ENCODE measurements at places on chromosomes 12 and 14.

GRCh38 chr14:31932675-31933074 is 144.4 kb upstream of the ARHGAP5 start:
- DNase-seq: no peak

- no peak for DNase-seq
Observed at GRCh38 chr14:59292028-59292427, 103.6 kb downstream of the DAAM1 start.

GRCh38 chr12:91098941-91099340 is 12.4 kb downstream of the LUM start:
- no peak for DNase-seq

GRCh38 chr12:94193168-94193567 is 44.8 kb downstream of the PLXNC1 start:
- no peak for DNase-seq

- no peak for DNase-seq
Observed at GRCh38 chr14:64821651-64822050, 58.1 kb downstream of the SPTB start.

GRCh38 chr14:50845166-50845565 is 14.2 kb upstream of the NIN start:
- DNase-seq: no peak

- DNase-seq: no peak
Observed at GRCh38 chr12:24562771-24563431, 386.0 kb downstream of the BCAT1 start.

GRCh38 chr12:102215992-102216691 is 18.5 kb upstream of the PMCH start:
- DNase-seq: no peak

DNA sequence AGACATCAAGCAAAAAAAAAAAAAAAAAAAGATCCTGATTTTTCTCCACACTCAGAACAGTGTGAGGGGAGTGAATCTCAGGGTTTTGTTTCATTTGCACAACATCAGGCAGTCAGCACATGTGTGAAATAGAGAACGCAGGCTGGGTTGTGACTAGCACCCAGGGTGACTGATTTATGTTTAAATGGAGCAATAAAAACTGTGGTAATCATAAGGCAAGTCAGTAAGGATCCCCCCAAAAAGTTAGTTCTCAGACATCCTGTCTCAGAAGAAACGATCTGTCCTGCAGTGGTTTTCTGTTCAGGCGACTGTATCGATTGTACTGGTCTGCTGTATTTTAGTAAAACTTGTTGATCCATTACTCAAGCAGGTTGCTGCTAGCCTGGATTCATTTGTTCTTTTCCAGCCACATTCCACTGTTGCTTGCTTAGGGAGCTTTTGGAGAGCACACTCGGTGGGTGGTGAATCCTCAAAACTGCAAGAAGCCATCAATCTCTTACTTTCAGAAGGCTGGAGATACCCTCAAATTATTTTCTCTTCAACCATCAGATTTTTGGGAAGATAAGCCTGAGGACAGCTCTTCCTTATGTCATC is 107.1 kb downstream of the DACT1 start:
- no peak for DNase-seq

GRCh38 chr12:78146365-78146772 is 315.7 kb downstream of the NAV3 start:
- no peak for DNase-seq

- no peak for DNase-seq
Observed at GRCh38 chr12:88141425-88141773, 489 bp downstream of the CEP290 start.

- no peak for DNase-seq
Observed at GRCh38 chr12:34289431-34290380, 267.4 kb downstream of the ALG10 start.

DNA sequence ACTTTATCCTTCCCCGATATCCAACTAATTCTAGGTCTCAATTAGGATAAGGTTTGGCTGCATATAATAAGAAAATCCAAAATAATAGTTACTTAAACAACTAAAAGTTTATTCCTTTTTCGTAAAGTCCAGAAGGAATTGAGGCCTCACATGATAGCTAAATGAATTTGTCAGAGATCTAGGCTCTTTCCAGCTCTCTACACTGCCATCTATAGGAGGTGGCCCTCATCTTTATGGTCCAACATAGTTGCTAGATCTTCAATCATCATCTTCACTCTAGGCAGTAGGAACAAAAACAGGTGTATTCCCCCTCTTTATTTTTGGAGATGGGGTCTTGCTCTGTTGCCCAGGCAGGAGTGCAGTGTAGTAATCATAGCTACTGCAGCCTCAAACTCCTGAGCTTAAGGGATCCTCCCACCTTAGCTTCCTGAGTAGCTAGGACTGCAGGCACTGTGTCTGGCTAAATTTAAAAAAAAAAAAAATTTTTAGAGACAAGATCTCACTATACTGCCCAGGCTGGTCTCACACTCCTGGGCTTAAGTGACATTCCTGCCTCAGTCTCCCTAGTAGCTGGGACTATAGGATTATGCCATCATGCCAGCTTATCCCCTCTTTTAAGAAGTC is 46.5 kb upstream of the SAV1 start:
- no peak for DNase-seq

GRCh38 chr12:122244565-122245371 is 18.9 kb upstream of the DIABLO start:
- DNase-seq: no peak

DNA sequence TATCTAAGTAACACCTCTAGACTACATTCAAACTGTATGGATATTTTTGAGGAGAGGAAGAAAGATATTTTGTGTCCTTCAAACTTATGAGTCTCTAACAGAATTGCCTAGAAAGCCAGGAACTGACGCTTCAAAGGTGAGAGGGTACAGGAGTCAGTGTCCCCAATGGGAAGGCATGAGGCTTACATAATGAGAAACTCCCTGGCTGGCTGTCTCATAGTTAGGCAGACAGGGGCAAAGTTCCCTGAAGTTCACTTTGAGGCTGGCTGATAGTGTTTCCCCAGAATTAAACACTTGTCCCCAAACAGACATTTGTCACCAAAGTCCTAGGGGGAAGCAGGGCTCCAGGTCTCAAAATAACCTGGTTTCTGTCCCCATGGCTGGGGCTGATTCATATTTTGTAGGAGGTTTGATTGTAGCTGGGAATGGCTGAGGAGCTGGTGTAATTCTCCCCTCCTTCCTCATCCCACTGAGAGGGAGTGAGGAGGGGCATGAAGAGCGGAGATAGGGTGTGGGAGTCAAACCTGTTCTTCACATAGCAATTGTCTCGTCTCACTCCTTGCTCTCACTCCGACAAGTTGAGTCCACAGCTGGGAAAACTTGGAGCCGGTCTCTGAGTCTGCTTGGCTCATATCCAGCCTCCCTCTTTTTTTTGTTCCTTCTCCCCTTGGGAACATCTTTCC is 56.4 kb upstream of the CISTR start:
- DNase-seq: no peak

- peak; percentile 70 for DNase-seq
Observed at GRCh38 chr12:38906482-38907200, 1.2 kb upstream of the CPNE8 start.

DNA sequence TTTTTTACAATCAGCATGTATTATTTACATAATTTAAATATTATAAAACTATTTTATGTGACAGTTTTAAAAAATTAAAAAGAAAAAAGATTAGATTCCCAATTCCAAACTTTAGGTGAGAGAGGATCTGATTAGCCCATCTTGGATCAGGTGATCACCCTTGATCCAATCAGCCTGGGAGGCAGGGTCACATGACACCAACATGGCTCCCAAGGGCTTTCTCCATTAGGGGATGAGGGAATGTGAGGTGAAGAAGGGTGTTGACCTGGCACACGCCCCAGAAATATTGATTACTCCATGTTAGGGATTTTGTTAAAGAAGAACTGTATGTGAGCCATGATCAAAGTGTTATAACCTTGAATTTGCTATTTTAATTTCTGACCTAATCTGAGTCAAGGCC is 225.4 kb downstream of the RBM19 start:
- DNase-seq: no peak

DNA sequence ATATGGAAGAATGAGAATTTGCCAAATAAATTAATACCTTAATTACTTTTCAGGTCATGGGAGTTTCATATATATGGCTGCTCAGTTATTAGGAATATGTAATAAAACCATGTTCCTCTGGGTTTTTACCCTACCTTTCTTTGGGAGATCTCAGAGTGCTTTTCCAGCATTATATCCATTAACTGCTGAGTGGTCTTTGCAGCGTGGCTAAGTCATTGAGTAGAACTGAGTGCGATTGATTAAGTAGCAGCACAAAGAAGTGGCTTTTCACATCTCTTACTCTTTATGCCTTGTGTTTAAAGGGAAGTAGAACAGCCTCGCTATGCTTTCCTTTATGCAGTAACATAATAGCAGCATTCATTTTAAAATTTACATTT is 340.1 kb downstream of the SNAPC1 start:
- DNase-seq: no peak

- DNase-seq: no peak
Observed at GRCh38 chr12:42090899-42091298, 53.8 kb downstream of the GXYLT1 start.

- DNase-seq: no peak
Observed at GRCh38 chr14:88364710-88365413, 20.6 kb upstream of the SPATA7 start.

- DNase-seq: no peak
Observed at GRCh38 chr14:31942166-31942841, 134.8 kb upstream of the ARHGAP5 start.

GRCh38 chr14:91415794-91416743 is 1.6 kb downstream of the CCDC88C start:
- peak; percentile 45 for DNase-seq

- DNase-seq: no peak
Observed at GRCh38 chr14:90027842-90028241, 34.0 kb upstream of the KCNK13 start.

DNA sequence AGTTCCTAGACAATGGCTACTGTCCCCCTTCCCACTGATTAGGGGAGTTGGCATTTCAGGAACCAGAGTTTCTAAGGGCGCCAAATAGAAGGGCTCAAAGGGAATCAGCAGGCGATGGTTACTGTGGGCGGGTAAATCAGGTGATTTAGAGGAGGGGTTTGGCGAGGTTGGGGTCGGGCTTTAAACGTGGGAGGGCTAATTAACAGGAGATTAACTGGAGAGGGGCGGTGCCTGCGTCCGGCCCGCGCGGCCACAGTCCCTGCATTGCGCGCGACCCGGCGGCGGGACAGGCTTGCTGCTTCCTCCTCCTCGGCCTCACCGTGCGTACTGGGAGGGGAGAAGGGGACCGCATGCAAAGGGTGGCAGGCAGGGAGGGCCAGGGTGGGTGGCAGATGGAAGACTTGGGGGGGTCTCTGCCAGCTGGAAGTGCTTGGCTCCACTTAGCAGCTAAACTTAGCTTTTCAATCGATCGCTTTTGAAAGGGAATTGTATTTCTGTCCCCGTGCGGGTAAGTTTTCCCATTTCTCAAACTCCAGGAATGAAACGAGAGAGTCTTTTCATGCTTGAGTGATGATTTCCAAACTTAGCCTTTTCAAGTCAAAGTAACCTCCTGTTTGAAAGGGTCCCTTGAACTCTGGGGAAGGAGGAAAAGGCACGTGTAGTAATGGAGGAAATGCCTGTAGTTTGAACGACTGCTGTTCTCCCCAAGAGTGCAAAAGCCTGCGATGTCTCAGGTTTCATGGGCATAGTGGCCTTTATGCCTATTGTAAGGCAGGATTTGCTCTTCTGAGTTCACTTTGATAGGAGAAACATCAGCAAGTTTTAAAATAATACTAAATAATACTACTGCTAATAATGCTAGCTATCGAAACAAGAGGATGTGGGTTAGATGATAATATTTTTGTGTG is at the start of gene MGST1:
MGST1 (plus strand) TSS at position 255 of the 908 bp plus-strand sequence. CDS start 6,608 bp downstream, outside the sequence.
- no peak for DNase-seq

- DNase-seq: no peak
Observed at GRCh38 chr14:102510616-102511520, 1.3 kb upstream of the ANKRD9 start.

- DNase-seq: no peak
Observed at GRCh38 chr12:88896958-88897357, 316.7 kb upstream of the KITLG start.

DNA sequence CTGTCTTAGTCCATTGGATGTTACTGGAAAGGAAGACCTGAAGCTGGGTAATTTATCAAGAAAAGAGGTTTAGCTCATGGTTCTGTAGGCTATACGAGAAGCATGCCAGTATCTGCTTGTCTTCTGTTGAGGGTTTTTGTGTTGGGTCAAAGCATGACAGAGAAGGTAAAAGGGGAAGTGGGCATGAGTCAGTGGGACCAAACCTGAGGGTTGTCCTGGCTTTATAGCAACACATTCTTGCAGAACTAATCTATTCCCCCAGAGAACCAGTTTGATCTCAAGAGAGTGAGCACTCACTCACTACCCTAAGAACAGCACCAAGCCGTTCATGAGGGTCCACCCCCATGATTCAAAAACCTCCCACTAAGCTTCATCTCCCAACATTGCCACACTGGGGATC is 19.0 kb upstream of the KRAS start:
- no peak for DNase-seq

DNA sequence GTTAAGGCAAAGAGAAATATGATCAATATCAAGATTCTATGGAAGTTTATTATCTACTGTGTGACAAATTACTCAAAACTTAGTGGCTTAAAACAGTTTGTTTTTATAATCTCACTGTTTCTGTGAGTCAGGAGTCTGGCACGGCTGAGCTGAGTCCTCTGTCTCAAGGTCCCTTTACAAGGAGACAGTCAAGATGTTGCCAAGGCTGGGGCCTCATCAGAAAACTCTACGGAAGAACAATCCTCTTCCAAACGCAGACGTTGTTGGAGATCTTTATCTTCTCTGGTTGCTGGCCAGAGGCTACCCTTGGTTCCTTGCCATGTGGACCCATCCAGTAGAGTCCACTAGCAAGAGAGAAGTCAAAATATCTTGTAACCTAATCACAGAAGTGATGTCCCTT is 100.6 kb upstream of the CCND2 start:
- no peak for DNase-seq

DNA sequence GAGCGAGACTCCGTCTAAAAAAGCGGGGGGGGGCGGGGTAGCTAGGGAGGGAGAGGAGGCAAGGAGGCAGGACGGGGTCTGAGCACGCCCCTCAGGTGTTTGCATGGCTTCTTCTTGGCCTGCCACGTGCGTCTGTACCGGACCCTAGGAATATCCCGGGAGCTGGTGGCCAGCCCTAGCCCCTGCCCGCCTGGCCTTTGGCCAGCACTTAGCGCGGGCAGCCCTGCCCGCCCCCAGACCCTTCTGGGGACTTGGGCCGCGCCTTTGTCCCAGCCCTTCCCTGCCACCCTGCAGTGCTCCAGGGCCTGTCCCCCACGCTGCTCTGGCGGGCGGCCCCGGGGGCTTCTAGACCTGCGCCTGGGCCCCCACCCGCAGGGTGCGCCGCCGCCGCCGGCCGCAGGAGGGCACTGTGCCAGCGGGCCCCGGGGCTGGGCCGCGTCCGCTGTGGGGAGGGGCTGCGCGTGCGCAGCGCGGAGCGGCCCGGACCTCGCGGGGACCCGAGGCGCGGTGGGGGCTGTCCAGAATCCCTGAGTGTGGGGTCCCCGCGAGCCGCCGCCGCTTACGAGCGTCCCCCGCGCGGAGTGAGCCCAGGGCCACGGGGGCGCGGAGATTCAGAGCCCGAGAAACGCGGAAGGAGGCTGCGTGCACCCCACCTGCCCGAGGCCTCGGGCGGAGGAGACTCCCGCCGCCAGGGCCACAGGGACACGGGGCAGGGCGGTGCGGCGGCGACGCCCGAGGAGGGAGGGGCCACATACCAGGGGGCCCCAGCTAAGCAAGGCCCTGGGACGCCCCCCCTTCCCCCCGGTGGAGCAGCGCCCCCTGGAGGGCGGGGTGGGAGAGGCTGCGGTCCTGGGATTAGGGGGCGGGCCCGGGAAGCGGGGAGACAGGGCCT is 21.0 kb downstream of the SLC25A29 start:
- DNase-seq: peak; percentile 78

GRCh38 chr12:24255920-24256665 is 306.6 kb upstream of the SOX5 start:
- DNase-seq: no peak
